ENCODE measurements at places on chromosomes 4 and X. TPM values are rescaled to one million over a fixed set of nuclear protein-coding genes. Genes with fewer than 3 reads are reported as not detected.

Gene NUDT11
- total RNA-seq: 0.27 TPM

GRCh38 chr4:84894621-84895020 lies 71.9 kb downstream of the WDFY3 start:
- H3K27me3 ChIP-seq: no peaks in the 10 kb centered on the region
- no peak for DNase-seq
- no peaks in the 10 kb centered on the region for H3K4me1 ChIP-seq

DNA sequence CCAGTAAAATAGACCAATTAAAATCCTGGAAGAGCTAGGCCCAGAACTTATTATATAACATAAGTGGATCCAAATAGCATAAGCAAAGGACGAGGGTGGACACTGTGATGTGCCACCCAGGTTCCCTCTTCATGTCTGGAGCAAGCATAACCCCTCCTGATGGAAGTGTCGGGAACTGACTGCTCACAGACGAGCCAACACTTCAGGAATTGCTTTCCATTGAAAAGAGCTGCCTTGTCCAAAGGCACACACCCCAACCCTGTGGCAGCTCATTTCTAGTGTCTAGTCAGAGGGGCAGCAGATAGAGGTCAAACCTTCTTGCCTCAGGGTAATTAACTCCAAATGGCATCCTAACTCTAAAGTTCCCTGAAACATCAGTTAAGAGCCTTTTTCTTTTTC lies 15.3 kb downstream of the DDIT4L start:
- no peak overlapping the region for H3K27ac ChIP-seq
- H3K36me3 ChIP-seq: no peaks in the 10 kb centered on the region
- DNase-seq: no peak
- H3K4me3 ChIP-seq: no peak overlapping the region

- H3K27ac ChIP-seq: no peak overlapping the region
- no peak overlapping the region for H3K4me3 ChIP-seq
- no peaks in the 10 kb centered on the region for H3K4me1 ChIP-seq
- no peaks in the 10 kb centered on the region for H3K27me3 ChIP-seq
- no peaks in the 10 kb centered on the region for H3K36me3 ChIP-seq
- no peak for DNase-seq
Measured at GRCh38 chrX:109281483-109282275, 200.2 kb downstream of the GUCY2F start.

GRCh38 chr4:54837576-54838140 lies 179.9 kb downstream of the KIT start:
- no peak overlapping the region for H3K27ac ChIP-seq
- no peaks in the 10 kb centered on the region for H3K27me3 ChIP-seq
- no peaks in the 10 kb centered on the region for H3K36me3 ChIP-seq
- H3K4me1 ChIP-seq: no peaks in the 10 kb centered on the region

Gene BMX
- not detected for total RNA-seq

Gene STATH
- total RNA-seq: not detected

Gene MFAP3L
- total RNA-seq: 3.4 TPM

DNA sequence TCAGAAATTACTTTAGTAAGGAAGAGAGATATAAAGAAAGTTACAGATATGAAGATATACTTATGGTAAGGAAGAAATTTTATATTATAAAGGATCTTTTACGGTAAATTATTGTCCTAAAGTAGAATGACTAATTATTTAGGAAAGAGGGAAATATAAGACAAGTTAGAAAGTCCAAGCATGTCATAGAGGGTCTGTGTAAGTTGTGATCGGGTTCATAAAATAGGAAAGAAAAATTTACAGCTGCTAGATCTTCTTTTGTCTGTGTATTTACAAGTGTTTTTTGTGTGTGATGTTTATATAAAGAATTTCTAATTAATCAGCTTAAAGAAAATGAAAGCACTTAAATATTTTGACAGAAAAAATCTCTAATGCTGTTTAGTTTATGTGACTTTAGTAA lies 1054.9 kb upstream of the DIAPH2 start:
- no peak for DNase-seq
- H3K4me3 ChIP-seq: no peak overlapping the region
- H3K27ac ChIP-seq: no peak overlapping the region
- H3K36me3 ChIP-seq: no peaks in the 10 kb centered on the region
- no peaks in the 10 kb centered on the region for H3K4me1 ChIP-seq

Gene NLGN3
- total RNA-seq: 4.4 TPM

DNA sequence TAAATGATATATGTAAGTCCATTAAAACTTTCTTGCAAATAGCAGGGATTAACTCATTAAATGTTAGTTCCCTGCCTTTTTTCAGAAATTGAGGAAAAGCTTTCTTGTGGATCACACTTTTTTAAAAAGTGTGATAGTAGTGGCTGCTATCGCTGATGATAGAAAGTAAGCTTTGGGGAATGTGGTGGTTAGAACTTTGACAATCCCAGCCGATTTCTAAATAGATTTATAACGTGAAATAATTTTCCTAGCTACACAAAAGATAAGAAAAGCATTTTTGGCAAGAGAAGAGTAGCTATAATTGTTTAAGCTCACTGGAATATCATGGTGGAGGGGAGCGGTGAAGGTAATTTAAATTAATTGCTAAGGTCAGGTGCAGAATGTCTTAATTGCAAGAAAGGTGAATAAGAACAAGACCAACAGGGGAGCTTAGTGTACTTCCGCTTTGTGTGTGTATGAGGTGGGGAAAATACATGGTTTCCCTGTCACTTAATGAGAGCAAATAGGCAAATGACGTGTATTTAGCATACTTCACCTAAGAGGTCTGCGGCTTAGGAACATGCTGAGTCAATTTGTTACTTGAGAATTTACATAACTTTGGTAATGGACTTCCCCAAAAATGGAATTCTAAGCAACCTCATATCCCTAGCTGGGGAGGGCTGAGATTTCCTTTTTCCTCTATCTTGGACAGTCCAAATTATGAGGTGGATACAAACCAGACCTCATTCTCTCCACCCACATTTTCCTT lies 11.7 kb upstream of the IL21 start:
- no peak overlapping the region for H3K27ac ChIP-seq
- no peak overlapping the region for H3K4me3 ChIP-seq
- H3K27me3 ChIP-seq: no peaks in the 10 kb centered on the region

- no peaks in the 10 kb centered on the region for H3K4me1 ChIP-seq
- H3K36me3 ChIP-seq: no peaks in the 10 kb centered on the region
- no peak overlapping the region for H3K27ac ChIP-seq
Measured at GRCh38 chr4:189198624-189199023, 742.0 kb upstream of the FRG1 start.

Gene SOX3
- not detected for total RNA-seq

- no peaks in the 10 kb centered on the region for H3K27me3 ChIP-seq
- H3K4me3 ChIP-seq: no peak overlapping the region
- no peak for DNase-seq
- no peak overlapping the region for H3K27ac ChIP-seq
- H3K36me3 ChIP-seq: no peaks in the 10 kb centered on the region
Measured at GRCh38 chr4:111234939-111235338, 612.1 kb upstream of the PITX2 start.

DNA sequence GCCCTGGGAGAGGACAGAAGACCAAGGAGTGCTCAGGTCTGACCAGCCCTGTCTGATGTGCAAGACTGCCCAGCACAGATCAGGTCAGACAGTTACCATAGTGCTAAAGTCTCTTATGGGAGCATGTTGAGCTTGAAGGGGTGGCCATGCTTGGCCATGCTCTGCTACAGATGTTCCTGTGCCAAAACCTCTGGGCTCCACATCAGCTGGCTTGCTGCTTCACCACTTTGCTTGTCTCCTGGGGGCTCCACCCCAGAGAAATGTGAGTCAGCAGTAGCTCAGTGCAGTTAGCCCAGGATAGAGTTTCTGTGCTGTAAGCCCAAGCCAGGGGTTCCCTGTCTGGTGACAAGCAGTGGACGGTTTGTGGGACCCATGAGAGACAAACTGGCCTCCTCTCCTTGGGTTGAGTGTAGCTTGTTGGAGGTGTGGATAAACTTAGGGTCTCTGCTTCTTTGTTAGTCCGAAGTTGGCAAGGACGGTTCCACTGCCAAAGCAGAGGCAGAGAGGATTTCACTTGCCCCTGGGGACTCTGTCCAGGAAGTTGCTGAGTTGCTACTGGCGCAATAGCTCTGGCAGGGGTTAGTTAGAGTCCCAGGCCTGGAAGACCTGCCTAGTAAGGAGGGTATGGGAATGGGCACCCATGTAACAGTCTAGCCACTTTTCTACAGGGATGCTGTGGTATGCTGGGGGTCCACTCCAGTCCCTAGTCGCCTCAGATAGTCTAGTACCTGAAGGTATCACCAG lies 8.7 kb upstream of the TMSB15C start:
- H3K4me3 ChIP-seq: no peak overlapping the region
- no peak for DNase-seq
- no peaks in the 10 kb centered on the region for H3K36me3 ChIP-seq
- no peak overlapping the region for H3K27ac ChIP-seq
- H3K4me1 ChIP-seq: no peaks in the 10 kb centered on the region
- H3K27me3 ChIP-seq: no peaks in the 10 kb centered on the region

DNA sequence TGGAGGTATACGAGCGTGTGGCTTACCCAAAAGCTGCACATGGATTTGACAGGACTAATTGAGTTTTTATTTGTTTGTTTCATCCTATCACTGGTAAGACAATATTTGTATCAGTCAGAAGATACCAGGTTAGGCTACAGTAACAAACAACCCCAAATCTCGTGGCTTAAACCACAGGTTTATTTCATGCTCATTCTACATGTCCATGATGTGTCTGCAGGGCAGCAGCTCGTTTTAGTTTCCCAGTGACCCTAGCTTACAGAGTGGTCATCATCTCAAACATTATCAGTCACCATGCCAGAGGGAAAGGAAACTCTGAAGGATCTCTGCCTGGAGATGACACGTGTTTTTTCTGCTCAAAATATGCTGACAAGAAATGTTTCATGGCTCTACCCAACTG lies 108.3 kb downstream of the SHROOM3 start:
- H3K4me3 ChIP-seq: no peak overlapping the region
- no peak overlapping the region for H3K27ac ChIP-seq
- no peaks in the 10 kb centered on the region for H3K4me1 ChIP-seq

Gene TAF1
- 65.2 TPM for total RNA-seq
